ENCODE measurements at places on chromosomes 2 and 18.

GRCh38 chr2:166491461-166491860 lies 2.6 kb downstream of the SCN7A start:
- no peak for DNase-seq

DNA sequence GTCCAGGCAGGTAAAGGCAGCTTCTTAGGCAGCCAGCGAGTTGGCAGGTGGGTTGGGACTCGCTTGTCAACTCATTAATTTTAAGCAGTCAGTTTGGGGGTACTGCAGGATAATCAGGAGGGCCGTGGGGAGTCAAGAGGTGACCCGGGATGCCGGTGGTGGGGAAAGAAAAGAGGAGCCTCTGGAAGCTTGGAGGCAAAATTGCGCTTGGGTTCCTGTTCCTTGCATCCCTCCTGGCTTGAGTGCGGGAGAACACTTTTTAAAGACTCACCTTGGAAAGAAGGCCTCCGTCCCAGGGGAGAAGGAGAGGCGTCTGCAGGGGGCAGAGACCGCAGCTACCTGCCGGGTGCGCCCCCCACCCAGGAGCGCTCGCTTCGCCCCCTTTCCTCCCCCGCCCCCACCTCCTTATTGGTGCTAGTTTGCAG lies at the start of gene KCNJ3:
Gene KCNJ3, plus strand, starts transcription at position 400 of the 425 bp plus-strand sequence. CDS start 81 bp downstream, outside the sequence.
- DNase-seq = no peak

- no peak for DNase-seq
Measured at GRCh38 chr2:100243631-100244030, 78.7 kb downstream of the LONRF2 start.

DNA sequence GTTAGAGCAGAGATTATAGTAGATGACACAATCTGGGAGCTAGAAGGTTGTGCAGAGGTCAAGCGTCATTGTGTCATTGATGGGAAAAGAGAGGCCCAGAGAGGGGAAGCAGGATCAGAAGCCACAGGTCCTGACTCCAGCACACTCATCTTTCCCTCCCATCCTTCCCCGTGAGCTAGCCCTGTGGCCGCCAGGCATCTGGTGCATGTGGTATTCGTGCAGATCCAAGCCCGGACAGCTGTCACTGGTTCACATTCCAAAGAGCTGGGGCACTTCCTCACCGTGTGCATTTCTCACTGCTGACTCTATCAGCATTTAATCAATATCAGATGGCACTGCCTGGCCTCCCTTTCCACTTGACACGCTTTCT lies 94.1 kb upstream of the THOC1 start:
- DNase-seq = peak; percentile 79

DNA sequence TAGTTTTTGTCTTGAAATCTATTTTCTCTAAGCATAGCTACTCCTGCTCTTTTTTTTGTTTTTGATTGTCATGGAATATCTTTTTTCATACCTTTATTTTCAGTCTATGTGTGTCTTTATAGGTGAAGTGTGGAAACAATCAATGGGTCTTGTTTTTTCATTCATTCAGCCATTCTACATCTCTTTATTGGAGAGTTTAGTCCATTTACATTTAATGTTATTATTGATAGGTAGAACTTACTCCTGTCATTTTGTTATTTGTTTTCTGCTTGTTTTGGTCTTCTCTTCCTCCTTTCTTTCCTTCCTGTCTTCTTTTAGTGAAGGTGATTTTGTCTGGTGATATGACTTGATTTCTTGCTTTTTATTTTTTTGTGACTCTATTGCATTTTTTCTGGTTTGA lies 17.8 kb downstream of the IL1RL2 start:
- DNase-seq = no peak

GRCh38 chr2:6355886-6356761 lies 509.6 kb downstream of the CMPK2 start:
- no peak for DNase-seq

- DNase-seq = no peak
Measured at GRCh38 chr2:11543337-11544216, 9.7 kb downstream of the GREB1 start.

DNA sequence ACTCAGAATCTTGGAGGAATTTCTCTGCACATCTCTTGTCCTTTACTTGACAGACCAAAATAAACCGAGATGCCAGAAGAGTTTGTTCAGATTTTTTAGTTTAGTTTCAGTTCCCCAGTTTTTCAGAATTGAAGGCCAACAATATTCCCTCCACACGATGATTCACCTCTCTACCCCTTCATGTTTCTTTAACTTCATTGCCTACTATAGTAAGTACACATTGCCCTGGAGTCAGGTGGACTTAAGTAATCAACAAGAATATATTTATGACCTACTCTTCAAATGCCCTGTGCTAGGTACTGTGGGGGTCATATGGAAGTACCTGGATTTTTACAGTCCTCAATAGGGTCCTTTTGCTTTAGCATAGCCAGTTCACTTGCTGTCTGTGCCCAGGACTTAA lies 79.6 kb upstream of the CTLA4 start:
- DNase-seq = no peak

GRCh38 chr2:101133492-101134100 lies 17.6 kb downstream of the TBC1D8 start:
- no peak for DNase-seq

DNA sequence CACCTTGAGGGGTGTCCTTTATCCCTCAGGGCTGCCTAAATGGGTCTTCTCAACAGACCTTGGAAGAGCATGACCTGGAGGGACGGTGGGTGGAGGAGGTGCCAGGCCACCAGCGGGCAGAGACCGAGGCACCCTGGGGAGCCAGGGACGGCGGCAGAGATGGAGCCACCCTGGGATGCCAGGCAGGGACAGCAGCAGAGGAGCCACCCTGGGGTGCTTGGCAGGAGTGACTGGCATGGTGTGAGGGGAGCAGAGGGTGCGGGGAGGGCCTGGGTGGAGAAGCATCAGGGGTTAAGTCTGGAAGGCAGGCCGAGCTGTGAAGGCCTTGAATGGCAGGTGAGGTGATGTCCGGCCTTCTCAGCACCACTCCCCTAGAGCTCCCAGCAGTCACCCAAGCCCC lies 56.1 kb downstream of the CIB4 start:
- no peak for DNase-seq

DNA sequence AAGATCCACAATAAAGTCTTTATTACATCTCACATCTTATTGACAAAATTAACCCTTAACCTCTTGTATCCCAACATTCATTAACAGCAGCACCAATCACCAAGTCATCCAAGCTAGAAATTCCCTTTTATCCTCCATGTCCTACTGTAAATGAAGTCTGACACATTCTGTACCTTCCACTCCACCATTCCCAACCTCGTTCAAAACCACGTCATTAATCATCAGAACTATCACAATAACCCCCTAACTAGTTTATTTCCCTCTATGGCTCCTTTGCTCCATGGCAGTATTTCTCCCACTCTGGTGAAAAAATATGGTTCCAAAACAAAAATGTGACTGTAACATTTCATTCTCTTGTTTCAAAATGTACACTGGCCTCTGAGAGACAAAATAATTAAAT lies 1626.2 kb downstream of the LRP1B start:
- DNase-seq = no peak

- no peak for DNase-seq
Measured at GRCh38 chr2:180110469-180110868, 103.4 kb upstream of the CWC22 start.

- no peak for DNase-seq
Measured at GRCh38 chr18:26406324-26406723, 142.0 kb downstream of the KCTD1 start.

Data from SK-N-DZ (cell line).